ENCODE measurements at places on chromosomes 2 and 18.

DNA sequence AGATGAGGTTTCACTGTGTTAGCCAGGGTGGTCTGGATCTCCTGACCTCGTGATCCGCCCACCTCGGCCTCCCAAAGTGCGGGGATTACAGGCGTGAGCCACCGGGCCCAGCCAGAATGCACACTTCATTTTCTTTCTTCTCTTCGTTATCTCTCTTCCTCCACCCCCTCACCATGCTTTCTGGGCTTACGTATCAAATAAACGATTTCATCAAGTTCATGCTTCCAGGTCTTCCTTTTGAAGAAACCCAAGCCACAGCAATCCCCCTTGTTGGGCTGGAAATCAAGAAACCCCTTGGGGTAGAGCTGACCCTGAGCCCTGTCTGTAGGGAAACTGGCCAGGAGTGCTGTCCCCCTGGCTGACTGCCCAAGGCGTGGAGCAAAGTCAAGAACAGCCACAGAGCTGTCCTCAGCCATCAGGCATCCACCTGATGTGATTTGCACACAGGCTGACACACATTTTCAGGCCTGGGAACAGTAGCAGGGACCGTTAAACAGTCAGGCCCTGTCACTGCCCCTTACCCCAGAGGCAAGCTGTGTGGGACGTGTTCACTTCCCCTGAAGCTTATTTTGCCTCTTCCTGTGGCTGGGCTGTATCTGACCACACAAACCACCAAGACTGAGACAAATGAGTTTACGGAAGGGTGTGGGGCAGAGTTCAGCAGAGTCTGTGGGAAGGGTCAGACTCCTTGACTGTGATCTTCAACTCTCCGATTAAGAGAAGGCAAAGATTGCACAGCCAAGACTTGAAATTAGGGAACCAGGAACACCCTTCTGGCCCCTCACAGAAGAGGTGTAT, 15.1 kb upstream of the NMUR1 start:
- no peak for DNase-seq

GRCh38 chr18:74380916-74381315, 65.3 kb downstream of the C18orf63 start:
- no peak for DNase-seq

- no peak for DNase-seq
Measured at GRCh38 chr2:165408186-165408585, 61.3 kb upstream of the CSRNP3 start.

DNA sequence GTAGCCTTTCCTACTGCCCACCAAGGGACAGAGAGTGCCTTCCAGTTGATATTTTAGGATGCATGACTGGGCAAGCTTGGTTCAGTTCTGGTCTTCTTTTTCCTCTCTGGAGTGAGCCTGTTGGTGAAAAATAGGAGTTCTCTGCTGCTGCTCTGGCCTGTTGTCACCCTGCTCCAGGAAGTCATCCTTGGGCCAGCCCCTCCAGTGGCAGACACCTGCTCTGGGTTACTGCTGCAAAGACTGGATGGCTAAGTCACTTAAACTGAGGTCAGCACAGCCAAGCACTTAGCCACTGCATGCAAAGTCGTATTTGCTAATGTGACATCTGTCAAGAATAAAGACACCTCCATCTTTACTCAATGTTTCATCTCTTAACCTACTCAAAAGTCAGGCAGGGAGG, 219.6 kb upstream of the ID2 start:
- DNase-seq, result no peak

GRCh38 chr18:47658498-47658897, 272.0 kb downstream of the SMAD2 start:
- DNase-seq, result no peak

Measured in cortex of kidney (tissue), 1 donor.